ENCODE measurements at places on chromosomes 13 and 19.
A peak's percentile ranks its signal among the peaks of the same experiment; 100 is the strongest.

DNA sequence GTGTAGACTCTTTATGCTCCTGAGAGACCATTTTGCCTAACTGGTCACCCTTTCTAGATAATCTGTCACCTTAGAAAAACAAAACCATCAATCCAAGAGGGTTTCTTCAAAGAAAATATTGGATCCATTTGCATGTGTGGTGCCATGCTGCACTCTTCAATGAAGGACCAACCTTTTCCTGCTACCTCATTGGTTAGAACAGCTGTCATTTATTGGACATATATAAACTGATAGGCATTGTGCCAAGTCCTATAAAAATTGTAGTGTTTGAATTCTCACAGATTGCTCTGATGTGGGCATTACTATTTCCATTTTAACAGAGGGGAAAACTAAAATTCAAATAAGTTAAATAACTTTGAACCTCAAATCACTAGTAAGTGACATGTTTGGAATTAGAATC lies 333.2 kb downstream of the MYO16 start:
- DNase-seq: no peak

- no peak for DNase-seq
These were observed 78.3 kb downstream of the ANKRD10 start for GRCh38 chr13:110836605-110836903.

- DNase-seq: no peak
These were observed 6.4 kb downstream of the DOHH start for GRCh38 chr19:3494051-3494450.

DNA sequence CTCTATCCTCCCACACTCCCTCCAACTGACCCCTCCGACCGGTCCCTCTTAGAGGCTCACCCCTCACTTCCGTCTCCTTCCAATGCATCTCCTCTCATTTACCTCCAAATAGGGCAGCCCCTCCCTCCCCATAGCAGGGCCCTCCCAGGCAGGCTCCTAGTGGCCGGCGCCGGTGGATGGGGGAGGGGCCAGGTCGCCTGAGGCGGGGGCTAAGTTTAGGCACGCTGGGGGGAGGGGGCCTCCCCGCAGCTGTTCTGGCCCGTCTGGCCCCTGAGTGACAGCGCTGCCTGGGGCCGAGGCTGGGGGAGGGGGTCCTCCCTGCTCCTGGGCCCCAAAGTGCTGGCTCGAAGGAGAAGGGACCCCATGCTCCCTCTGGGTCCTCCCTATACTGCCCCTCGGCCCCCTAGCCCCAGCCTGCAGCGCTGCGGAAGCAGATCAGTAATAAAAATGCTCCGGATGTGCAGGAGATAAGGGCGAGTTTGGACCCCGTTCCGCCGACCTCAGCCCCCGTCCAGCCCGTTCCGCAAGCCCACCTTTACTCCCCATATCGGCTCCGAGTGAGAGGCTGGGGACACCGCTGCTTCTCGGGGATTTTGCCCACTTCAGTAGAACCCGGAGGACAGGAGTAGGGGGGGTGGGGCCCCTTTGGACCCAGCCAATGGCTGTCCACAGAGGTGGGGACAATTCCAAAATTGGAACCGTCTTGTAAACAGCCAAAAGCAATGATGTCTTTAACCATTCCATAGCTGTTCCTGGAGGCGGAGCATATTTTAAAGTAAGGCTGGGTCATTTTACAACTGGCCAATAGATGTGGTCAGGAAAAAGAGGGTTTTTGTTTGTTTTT lies 4.0 kb downstream of the RTN2 start:
- no peak for DNase-seq

DNA sequence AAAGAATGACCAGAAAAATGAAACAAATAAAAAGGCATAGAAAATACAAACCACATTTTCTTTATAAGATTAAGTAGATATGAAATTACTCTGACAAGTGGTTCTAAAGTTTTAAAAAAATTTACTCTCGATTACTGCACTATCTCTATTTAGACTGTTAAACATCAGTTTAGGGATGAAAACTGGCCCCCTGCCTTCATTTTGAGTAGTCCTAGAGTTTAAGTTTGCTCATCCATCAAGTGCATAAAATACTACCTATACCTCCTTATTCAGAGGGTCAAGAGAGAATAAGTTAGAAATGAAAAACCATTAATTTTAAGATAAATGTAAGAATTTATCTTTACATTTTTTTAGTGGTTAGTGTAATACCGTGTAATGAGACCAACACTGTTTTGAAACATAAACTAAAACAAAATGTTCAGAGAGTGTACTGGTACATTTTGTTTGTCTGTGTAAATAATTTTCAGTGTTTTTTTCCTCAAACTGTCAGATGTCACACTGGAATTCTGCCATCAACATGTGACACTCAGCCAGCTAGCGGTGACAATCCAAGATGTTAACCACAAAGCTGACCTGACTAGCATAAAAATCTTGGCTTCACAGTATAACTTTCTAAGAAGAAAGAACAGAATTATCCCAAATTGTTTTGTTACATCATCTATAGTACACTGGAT lies 184.8 kb upstream of the PCDH20 start:
- DNase-seq: no peak

- no peak for DNase-seq
These were observed 64.9 kb downstream of the GADD45B start for GRCh38 chr19:2540646-2541454.

- peak; percentile 45 for DNase-seq
These were observed 39.6 kb downstream of the C1QTNF9 start for GRCh38 chr13:24348797-24349515.

DNA sequence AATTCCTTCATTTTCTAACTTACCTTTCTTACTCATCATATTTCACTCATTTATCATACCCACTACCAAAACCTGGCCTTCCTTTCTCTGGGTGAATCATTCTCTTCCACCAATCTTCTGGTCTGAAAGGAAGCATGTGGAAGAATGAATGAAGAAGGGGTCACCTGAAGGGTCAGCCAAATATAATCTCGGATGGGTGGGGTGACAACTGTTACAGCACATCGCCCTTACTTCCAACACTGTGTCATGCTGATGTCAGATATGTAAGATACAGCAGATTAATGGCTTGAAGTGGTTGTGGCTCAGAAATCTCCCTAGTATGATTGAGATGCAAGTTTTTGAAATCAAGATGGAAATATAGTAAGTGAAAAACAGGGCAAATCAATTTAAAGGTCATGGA lies 401.7 kb upstream of the HTR2A start:
- no peak for DNase-seq

- DNase-seq: no peak
These were observed 1.0 kb downstream of the TIMM50 start for GRCh38 chr19:39481676-39482075.

- no peak for DNase-seq
These were observed 77.6 kb upstream of the PCDH17 start for GRCh38 chr13:57553932-57554331.

DNA sequence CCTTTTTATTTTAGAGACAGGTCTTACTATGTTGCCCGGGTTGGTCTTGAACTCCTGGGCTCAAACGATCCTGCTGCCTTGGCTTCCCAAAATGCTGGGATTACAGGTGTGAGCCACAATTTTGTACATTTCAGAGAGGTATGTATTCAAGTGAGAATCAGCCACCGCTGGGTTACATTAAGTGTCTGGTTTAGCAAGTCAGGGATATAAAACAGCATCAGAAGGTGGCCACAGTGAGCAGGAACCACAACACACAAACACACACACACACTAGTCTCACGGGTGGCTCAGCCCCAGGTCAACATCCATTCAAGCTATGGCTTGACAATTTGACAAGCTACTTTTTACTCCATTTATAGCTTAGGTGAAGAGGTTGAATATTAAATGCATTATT lies 20.2 kb downstream of the KLK5 start:
- no peak for DNase-seq

DNA sequence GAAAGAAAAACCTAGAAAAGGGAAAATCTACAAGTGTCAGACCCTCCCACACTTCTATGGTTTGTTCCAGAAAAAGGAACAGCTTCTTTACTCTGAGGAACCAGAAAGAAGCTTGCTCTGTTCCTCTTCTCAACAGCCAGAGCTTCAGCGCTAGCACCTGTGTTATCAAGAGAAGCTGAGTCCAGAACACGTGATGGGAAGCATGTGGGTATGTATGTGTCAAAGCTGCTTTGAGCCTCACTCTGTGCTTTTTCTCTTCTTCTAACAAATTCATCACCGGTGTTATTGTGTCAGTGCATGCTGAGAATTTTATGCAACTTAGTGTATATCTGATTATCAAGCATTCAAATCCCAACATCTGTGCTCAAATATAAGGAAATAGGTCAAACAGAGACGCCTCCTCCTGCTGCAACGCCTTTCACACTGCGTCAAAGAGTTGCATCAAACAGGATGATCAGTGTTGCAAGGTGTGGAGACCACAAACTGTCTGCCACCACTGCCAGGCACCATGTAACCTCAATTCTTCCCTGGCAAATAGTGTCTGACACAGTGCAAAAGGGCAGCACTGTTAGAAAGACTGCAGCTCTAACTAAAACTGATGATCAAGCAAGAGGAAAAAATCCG lies 83.9 kb downstream of the LRRC63 start:
- peak; percentile 75 for DNase-seq

GRCh38 chr19:57321116-57321515 lies 844 bp downstream of the ZNF543 start:
- no peak for DNase-seq

DNA sequence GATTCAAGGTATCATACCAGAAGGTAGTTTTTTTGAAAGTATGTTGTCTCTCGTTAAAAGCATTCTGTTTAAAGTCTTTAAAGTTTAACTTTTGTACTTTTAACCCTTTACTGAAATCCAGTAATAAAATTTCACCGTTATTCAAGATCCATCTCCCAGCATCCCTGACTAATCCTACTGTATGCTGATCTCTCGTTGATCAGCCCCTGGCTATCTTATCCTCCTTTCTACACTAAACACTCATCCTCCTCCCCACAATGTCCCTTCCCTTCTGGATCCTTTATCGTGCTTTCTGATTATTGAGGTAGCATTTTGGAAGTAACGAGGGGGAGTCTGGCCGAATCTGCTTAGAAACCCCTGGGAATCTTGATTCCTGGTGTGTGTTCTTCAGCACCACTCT lies 1.3 kb downstream of the TPP2 start:
- no peak for DNase-seq

DNA sequence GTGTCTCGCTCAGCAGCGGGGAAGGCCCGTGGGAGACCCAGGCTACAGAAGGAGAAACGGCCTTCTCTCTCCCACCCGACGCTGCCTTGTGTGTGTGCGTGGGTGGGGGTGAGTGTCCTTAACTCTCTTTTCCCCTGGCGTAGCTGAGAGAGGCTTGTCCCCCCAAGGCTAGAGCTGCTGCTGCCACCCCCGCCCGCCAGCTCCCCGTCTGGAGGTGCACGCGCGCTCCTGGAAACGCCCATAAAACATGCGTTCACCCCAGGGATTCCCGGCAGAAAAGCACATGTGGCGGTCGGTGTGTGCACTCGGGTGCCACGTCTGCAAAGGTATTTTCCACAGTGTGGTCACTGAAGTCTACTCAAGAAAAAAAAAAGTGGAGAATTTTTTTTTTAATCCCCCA lies 36.1 kb downstream of the GADD45B start:
- no peak for DNase-seq

DNA sequence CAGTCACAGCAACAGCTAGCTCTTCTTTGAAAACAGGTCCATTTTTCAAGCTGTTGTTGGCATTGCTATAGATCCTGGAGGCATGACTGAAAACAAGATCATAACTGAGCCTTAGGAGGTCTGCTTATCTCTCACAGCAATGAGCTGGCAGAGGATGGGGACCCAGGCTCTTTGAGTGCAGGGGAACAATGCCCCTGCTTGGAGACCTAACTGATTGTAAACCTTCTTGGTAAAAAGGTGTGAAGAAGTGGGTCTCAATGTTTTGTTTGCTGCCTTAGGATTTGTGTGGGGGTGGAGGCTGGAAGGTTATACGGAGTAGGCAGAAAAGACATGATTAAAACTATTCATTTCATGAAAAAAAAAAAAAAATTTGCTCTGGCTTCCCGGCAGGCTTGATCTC lies 94.6 kb downstream of the EFNB2 start:
- DNase-seq: no peak

GRCh38 chr13:21823949-21824348 lies 153.1 kb downstream of the FGF9 start:
- no peak for DNase-seq

- no peak for DNase-seq
These were observed 573.8 kb upstream of the MIR17HG start for GRCh38 chr13:90773681-90774080.

- DNase-seq: no peak
These were observed 117.6 kb upstream of the MRI1 start for GRCh38 chr19:13646758-13647157.

DNA sequence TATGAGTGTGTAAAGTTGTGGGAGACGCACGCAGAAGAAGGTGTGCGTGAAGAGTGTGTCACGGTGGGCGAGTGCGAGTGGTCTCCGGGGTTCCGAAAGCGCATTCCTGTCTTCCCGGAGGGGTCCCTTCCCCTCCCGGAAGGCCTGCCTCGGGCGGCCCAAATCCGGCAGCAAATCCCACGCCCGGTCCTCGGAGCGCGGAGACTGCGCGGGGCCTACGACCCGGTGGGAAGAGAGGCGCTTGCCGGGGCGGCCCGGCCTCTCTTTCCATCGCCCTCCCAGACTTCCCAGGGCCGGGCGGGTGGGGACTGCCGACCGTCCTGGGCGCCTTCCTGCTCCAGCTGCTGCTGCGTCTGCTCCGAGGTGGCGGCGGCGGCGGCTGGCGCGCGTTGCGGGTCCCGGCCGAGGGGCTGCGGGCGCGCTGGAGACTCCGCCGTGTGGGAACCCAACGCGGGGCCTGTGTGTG lies 2.1 kb downstream of the ZIC5 start:
- peak; percentile 60 for DNase-seq

DNA sequence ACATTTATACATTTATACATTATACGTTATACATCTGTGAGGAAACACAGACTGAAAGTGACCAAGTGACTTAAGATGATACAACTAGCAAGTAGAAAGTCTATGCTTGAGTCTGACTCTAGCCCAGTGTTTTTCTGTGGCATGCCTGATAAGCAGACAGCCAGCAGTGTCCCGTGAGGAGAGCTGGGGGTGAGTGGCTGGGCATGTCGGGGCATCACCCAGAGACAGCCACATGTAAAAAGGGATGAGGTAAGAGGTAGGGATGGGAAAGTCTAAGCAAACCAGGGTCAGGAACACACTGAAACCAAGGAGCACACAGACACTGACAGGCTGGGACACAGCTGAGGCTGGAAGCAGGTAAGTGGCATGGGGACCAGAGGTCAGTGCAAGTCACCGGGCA lies 333.2 kb downstream of the FOXO1 start:
- no peak for DNase-seq

GRCh38 chr19:45306518-45307027 lies 16.1 kb downstream of the CKM start:
- no peak for DNase-seq

- no peak for DNase-seq
These were observed 2.8 kb downstream of the ERFL start for GRCh38 chr19:41925208-41926003.

- DNase-seq: no peak
These were observed 1.5 kb downstream of the WIZ start for GRCh38 chr19:15448044-15448777.

- peak; percentile 100 for DNase-seq
These were observed at the start of gene TRIM28 for GRCh38 chr19:58543826-58544590. Gene TRIM28, plus strand, starts transcription at chr19:58544064. Its CDS starts 694 bp downstream, at chr19:58544758.

- no peak for DNase-seq
These were observed 21.1 kb downstream of the ELL start for GRCh38 chr19:18500799-18501198.

- no peak for DNase-seq
These were observed 52.9 kb downstream of the NDFIP2 start for GRCh38 chr13:79533781-79534400.
